ENCODE measurements at places on chromosomes 7 and 10.

GRCh38 chr7:24979470-24979862 lies 512 bp downstream of the OSBPL3 start:
- DNase-seq, result peak; percentile 78

GRCh38 chr7:41910940-41911600 lies 208.2 kb upstream of the INHBA start:
- DNase-seq, result no peak

DNA sequence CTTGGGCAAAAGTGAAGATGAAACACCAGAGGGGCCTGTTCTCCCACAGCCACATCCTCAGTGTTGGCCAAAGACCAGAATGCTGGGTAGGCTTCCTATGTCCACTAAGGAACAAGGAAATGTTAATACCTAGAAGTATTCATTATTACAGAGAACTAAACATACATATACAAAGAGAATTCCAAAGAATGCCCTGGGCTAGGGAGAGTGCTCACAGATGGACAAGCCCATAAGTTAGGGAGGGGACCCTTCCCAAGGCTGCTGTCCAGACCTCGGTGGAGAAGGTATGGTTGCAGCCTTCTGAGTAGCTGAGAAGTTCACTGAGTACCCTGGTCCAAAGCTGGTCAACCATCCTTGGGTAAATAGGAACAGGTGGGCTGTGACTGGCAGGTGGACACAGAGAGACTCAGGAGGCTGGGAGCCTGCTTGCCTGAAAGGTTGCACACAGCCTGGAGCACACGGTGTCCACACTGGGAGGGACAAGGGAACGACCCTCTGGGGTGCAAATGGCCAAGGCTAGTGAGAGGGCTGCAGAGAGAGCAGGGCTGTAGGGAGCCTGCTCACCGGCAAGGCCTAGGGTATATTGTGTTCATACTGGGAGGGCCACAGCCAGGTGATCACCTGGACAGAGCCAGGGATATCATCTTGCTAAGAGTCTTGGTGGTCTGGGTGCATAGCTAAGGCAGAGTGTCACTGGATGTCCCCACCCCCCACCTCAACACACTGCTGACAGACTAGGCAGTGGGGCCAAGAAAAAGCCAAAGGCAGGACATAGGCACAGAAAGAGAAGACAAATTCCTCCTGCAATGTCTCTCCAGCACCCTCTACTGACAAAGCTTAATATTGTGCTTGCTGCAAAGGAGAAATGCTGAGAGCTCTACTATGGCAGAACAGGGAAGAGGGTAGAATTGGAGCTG lies 40.3 kb downstream of the CPVL start:
- no peak for DNase-seq

- DNase-seq, result no peak
Observed at GRCh38 chr7:148698007-148698396, 701 bp upstream of the CUL1 start.

DNA sequence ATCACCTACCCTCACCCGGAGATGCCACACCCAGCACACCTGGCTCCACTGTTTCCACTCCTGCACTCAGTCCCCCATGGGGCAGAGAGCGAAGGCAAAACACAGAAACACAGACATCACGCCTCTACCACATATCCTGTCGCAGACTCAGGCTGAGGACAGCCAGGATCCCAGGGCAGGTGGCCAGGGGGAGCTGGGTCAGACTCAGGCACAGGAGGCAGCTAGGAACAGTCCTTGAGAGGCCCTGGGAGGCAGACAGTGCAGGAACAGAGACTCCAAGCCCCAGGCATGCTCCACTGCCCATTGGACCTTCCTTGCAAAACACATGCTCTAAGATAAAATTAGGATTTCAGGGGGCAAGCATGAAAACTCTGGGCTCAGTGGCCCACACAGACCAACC lies 154.4 kb upstream of the C7orf33 start:
- DNase-seq, result no peak

Measured in activated CD4-positive, alpha-beta T cell treated with anti-CD3 and anti-CD28 coated beads, Interleukin-2, amount 50 U/mL, for 1 hour (primary cell).